Esophagus muscularis mucosa (tissue), 4 donors: ENCODE measurements at places on chromosomes 16 and 17. TPM values are rescaled to one million over a fixed set of nuclear protein-coding genes. Genes with fewer than 3 reads are reported as not detected.

- peak overlapping the region; percentile 42 for H3K27ac ChIP-seq
- no peak for DNase-seq
- peaks cover 11% of the 10 kb centered on the region for H3K4me1 ChIP-seq
- no peaks in the 10 kb centered on the region for H3K27me3 ChIP-seq
- H3K36me3 ChIP-seq, result no peaks in the 10 kb centered on the region
Measured at GRCh38 chr16:4006397-4006999, 109.7 kb downstream of the ADCY9 start.

DNA sequence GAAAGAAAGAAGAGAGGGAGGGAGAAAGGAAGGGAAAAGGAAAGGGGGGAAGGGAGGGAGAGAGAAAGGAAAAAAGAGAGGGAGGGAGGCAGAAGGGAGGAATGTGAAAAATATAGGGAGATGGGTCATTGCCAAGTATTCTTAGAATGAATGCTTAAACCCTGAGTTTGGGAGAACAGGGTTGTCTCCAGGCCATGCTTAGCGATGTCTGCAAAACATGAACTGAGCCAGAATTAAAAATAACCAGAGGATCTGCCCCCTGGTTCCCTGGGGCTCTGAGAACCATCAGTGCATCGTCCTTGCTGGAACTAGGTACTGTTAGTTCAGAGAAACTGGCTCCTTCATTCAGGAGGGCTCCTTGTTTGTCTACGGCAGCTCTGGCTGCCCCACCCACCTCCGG is 170.4 kb downstream of the IRX5 start:
- H3K27me3 ChIP-seq, result no peaks in the 10 kb centered on the region
- no peak overlapping the region for H3K4me3 ChIP-seq
- H3K36me3 ChIP-seq, result no peaks in the 10 kb centered on the region
- no peak for DNase-seq

The MAP2K3 gene
- 33.9 TPM for total RNA-seq

DNA sequence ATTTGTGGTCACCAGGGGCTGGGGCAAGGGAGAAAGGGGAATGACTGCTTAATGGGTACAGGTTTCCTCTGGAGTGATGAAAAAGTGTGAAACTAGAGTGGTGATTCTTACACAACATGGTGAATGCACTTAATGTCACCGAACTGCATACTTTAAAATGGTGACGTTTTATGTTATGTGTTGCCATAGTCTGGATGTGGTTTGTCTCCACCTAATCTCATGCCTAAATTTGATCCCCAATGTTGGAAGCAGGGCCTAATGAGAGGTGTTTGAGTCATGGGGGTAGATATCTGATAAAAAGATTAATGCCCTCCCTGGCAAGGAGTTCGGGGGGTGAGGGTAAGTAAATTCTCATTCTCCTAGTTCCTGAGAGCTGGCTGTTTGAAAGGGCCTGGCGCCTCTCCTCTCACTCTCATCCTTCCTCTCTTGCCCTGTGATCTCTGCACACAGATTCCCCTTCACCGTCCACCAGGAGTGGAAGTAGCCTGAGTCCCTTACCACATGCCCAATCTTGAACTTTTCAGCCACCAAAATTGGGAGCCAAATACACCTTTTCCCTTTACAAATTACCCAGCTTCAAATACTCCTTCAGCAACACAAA is 15.3 kb downstream of the XPO6 start:
- H3K27ac ChIP-seq, result no peak overlapping the region
- no peaks in the 10 kb centered on the region for H3K27me3 ChIP-seq

DNA sequence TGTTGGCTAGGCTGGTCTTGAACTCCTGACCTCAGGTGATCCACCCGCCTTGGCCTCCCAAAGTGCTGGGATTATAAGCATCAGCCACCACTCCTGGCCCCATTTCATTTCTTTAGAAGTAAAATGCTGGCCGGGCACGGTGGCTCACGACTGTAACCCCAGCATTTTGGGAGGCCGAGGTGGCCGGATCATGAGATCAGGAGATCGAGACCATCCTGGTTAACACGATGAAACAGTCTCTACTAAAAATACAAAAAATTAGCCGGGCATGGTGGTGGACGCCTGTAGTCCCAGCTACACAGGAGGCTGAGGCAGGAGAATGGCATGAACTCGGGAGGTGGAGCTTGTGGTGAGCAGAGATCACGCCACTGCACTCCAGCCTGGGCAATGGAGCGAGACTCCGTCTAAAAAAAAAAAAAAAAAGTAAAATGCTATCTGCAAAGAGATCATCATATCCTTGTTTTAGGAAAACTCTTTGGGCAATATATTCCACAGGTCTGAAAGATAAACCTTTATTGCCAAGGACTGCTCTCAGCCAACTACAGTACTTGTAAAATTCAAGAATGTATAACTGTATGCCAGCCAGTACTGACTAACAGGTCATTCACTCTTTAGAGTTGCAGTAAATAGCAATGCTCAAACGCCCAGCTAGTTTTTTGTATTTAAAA is 3.8 kb downstream of the GJC1 start:
- H3K27ac ChIP-seq, result peak overlapping the region; percentile 95
- DNase-seq, result no peak
- peaks cover 51% of the 10 kb centered on the region for H3K4me1 ChIP-seq
- no peak overlapping the region for H3K4me3 ChIP-seq
- no peaks in the 10 kb centered on the region for H3K36me3 ChIP-seq

- no peak overlapping the region for H3K27ac ChIP-seq
- no peaks in the 10 kb centered on the region for H3K4me1 ChIP-seq
- H3K36me3 ChIP-seq, result no peaks in the 10 kb centered on the region
- H3K4me3 ChIP-seq, result no peak overlapping the region
Measured at GRCh38 chr17:57788725-57789124, 43.6 kb upstream of the CCDC182 start.

GRCh38 chr17:42706732-42707131 is 24.4 kb downstream of the CNTNAP1 start:
- no peaks in the 10 kb centered on the region for H3K27me3 ChIP-seq
- peaks cover 100% of the 10 kb centered on the region for H3K36me3 ChIP-seq
- DNase-seq, result no peak
- H3K4me3 ChIP-seq, result no peak overlapping the region
- H3K27ac ChIP-seq, result no peak overlapping the region

- DNase-seq, result no peak
- peaks cover 49% of the 10 kb centered on the region for H3K27me3 ChIP-seq
- no peaks in the 10 kb centered on the region for H3K36me3 ChIP-seq
- no peak overlapping the region for H3K27ac ChIP-seq
- peak overlapping the region; percentile 85 for H3K4me3 ChIP-seq
Measured at GRCh38 chr16:2968368-2968737, 795 bp upstream of the PAQR4 start.

GRCh38 chr17:83062011-83062817 is 17.2 kb upstream of the METRNL start:
- H3K36me3 ChIP-seq, result no peaks in the 10 kb centered on the region
- no peak for DNase-seq
- H3K27me3 ChIP-seq, result no peaks in the 10 kb centered on the region
- H3K4me1 ChIP-seq, result no peaks in the 10 kb centered on the region

The HEATR9 gene
- total RNA-seq, result 0.13 TPM

The ZNF319 gene
- total RNA-seq, result 20.9 TPM

The TMEM204 gene
- total RNA-seq, result 75.0 TPM

- H3K4me3 ChIP-seq, result no peak overlapping the region
- no peak overlapping the region for H3K27ac ChIP-seq
- peaks cover 37% of the 10 kb centered on the region for H3K4me1 ChIP-seq
- H3K36me3 ChIP-seq, result no peaks in the 10 kb centered on the region
Measured at GRCh38 chr16:89244754-89245153, 27.3 kb downstream of the ZNF778 start.

- DNase-seq, result no peak
- H3K36me3 ChIP-seq, result peaks cover 100% of the 10 kb centered on the region
- H3K27me3 ChIP-seq, result no peaks in the 10 kb centered on the region
- no peak overlapping the region for H3K4me3 ChIP-seq
Measured at GRCh38 chr17:4172356-4172755, 29.4 kb downstream of the CYB5D2 start.

GRCh38 chr17:13957636-13958035 is 111.7 kb upstream of the COX10 start:
- H3K4me3 ChIP-seq, result no peak overlapping the region
- H3K36me3 ChIP-seq, result no peaks in the 10 kb centered on the region
- no peaks in the 10 kb centered on the region for H3K27me3 ChIP-seq
- H3K27ac ChIP-seq, result no peak overlapping the region

The FCSK gene
- total RNA-seq, result 13.1 TPM

DNA sequence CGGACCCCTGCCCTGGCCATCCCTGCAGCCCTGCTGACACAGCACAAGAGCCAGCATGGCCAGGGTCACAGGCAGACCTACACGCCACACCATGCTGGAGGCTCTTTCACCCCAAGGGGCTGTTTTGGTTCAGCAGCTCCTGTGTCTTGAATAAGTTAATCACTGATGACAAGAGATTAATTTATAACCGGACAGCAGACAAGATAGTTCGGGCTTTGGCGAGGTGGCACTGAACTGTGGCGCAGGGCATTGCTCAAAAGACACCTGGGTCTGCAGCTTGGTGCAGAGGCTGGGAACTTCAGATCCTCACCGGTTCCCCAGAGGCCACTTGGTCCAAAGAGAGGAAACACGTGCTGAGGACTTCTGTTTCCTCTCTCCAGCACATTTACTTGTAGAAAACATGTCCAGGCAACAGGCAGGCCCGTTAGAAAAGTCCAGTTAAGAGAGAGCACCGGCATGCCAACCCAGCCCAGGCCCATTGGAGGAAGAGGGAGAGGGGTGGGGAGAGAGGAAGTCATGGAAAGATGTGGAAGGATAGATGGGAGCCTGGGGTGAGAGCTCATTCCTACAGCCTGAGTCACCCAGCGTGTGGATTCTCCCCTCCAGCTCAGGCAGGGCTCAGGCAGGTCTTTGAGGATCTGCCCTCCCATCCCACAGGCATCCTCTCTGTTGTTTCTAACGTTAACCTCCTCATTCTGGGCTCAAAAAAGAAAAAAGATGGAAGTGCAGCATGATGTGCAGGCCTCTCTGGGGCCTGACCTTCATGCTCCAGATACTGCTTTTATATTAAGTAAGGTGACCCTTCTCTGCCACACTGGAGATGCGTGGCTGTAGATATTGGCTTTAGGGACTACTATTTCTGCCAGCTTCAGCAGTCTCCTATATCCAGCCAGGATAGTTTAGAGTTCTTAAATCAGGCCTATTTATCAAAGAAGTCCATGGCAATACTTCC is 80.0 kb upstream of the HNF1B start:
- H3K4me3 ChIP-seq, result no peak overlapping the region
- H3K27ac ChIP-seq, result no peak overlapping the region
- DNase-seq, result no peak
- H3K27me3 ChIP-seq, result no peaks in the 10 kb centered on the region

The PRR35 gene
- not detected for total RNA-seq

GRCh38 chr16:57166951-57167350 is 18.9 kb downstream of the PSME3IP1 start:
- H3K4me3 ChIP-seq, result no peak overlapping the region
- H3K27ac ChIP-seq, result no peak overlapping the region
- H3K27me3 ChIP-seq, result no peaks in the 10 kb centered on the region
- peaks cover 84% of the 10 kb centered on the region for H3K36me3 ChIP-seq
- no peaks in the 10 kb centered on the region for H3K4me1 ChIP-seq

- H3K4me1 ChIP-seq, result peaks cover 49% of the 10 kb centered on the region
- H3K4me3 ChIP-seq, result no peak overlapping the region
- no peak for DNase-seq
- no peaks in the 10 kb centered on the region for H3K27me3 ChIP-seq
- H3K27ac ChIP-seq, result peak overlapping the region; percentile 60
- peaks cover 26% of the 10 kb centered on the region for H3K36me3 ChIP-seq
Measured at GRCh38 chr17:28748852-28749515, 5.2 kb downstream of the TRAF4 start.

GRCh38 chr16:19223235-19224170 is 55.5 kb downstream of the SYT17 start:
- no peak overlapping the region for H3K4me3 ChIP-seq
- DNase-seq, result no peak
- H3K36me3 ChIP-seq, result peaks cover 10% of the 10 kb centered on the region
- H3K4me1 ChIP-seq, result peaks cover 34% of the 10 kb centered on the region

DNA sequence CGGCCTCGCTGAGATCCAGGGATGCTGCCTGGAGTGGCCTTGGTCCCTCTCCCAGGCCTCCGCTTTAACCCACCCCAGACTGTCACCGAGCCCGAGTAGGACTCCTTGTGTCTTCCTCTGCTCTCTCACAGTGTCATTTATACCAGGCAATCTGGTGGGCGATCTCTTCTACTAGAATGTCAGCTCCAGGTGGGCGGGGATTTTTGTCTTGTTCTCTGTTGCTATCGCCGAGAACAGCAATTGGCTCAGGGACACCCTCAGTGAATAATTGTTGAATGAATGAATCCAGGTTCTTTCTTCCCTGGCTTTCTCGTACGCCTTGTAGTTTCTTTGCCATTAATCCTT is 591 bp downstream of the DHX38 start:
- peak overlapping the region; percentile 95 for H3K27ac ChIP-seq
- peaks cover 46% of the 10 kb centered on the region for H3K36me3 ChIP-seq
- peaks cover 30% of the 10 kb centered on the region for H3K4me1 ChIP-seq
- H3K4me3 ChIP-seq, result peak overlapping the region; percentile 85
- no peaks in the 10 kb centered on the region for H3K27me3 ChIP-seq
- DNase-seq, result no peak

GRCh38 chr17:7440834-7441195 is 1.5 kb downstream of the FGF11 start:
- no peak for DNase-seq
- H3K4me1 ChIP-seq, result peaks cover 70% of the 10 kb centered on the region
- no peaks in the 10 kb centered on the region for H3K36me3 ChIP-seq
- no peak overlapping the region for H3K27ac ChIP-seq

- no peak for DNase-seq
- H3K27me3 ChIP-seq, result no peaks in the 10 kb centered on the region
- no peaks in the 10 kb centered on the region for H3K36me3 ChIP-seq
- H3K4me3 ChIP-seq, result no peak overlapping the region
- H3K4me1 ChIP-seq, result no peaks in the 10 kb centered on the region
Measured at GRCh38 chr16:74716355-74716754, 15.7 kb upstream of the MLKL start.

The MAF gene
- total RNA-seq, result 30.4 TPM

DNA sequence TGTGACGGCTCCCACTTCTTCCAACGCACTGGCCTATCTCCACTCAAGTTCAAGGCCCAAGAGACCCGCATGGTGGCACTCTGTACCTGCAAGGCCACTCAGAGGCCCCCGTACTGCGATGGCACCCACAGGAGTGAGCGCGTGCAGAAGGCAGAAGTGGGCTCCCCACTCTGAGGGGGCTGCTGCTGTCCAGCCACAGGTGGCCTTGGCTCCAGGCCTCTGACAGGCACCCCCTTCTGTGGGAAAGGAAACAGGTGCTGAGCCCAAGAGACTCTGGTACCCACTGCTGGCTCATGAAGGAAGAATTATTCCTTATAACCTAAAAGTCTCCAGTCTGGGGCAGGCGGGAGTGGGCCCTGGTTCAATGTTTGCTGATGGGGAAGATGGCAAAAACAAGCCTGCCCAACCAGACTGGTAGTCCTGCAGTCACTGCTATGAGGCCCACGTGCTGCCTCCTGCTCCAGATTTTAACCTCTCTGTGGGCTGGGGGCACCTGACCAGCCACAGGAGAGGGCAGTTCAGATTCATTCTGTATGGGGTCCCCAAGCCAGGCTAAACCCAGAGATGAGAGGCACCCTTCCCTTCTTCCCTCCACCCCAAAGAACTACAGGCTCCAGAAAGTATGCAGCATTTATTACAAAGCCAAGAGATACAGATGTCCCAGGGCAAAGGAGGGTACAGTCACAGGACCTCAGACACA is 3.3 kb downstream of the CISD3 start:
- peak overlapping the region; percentile 87 for H3K27ac ChIP-seq
- DNase-seq, result no peak
- no peak overlapping the region for H3K4me3 ChIP-seq
- H3K36me3 ChIP-seq, result peaks cover 16% of the 10 kb centered on the region
- no peaks in the 10 kb centered on the region for H3K27me3 ChIP-seq

- H3K27me3 ChIP-seq, result no peaks in the 10 kb centered on the region
- H3K27ac ChIP-seq, result no peak overlapping the region
- H3K4me3 ChIP-seq, result no peak overlapping the region
- H3K4me1 ChIP-seq, result peaks cover 5% of the 10 kb centered on the region
Measured at GRCh38 chr16:70552675-70553074, 29.1 kb downstream of the SF3B3 start.

GRCh38 chr17:59627274-59627673 is 7.6 kb downstream of the CLTC start:
- H3K36me3 ChIP-seq, result no peaks in the 10 kb centered on the region
- peak overlapping the region; percentile 45 for H3K27ac ChIP-seq
- H3K4me1 ChIP-seq, result peaks cover 96% of the 10 kb centered on the region
- H3K27me3 ChIP-seq, result no peaks in the 10 kb centered on the region
